Stimulated activated CD4-positive, alpha-beta T cell treated with anti-CD3 and anti-CD28 coated beads, Interleukin-2, amount 100 ng/mL, for 4 hours (primary cell): ENCODE measurements at places on chromosomes 16 and 17.

- DNase-seq, result no peak
Measured at GRCh38 chr16:14292051-14292825, 221.1 kb downstream of the MRTFB start.

GRCh38 chr16:82197540-82198240 is 27.7 kb upstream of the MPHOSPH6 start:
- DNase-seq, result no peak

DNA sequence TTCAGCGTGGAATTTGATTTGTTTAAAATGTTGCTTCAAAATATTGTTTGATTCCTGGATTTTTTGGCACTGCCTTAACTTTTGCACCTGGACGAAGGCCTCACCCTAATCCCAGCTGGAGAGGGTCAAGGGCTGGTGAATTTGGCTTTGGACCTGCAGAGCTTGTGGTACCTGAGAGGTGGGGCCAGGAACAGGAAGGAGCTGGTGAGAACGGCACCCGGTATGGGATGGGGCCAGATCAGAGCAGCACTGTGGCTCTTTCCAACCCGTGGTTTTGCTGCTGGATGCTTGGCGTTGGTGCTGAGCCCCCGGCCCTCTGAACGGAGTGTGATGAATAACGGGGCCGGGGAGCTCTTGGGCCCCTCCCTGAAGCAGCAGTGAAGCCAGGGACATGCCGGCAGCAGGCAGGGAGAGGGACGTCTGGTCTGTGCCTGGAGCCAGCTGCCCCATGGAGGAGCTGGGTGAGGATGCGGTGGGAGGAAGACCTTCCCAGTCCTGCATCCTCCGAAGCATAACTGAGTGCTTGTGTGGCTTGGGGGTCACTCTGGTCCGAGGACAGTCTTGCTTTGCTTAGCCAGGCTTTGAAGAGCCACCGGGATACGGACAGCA is 275.4 kb downstream of the SEC14L1 start:
- no peak for DNase-seq

- DNase-seq, result no peak
Measured at GRCh38 chr16:81511371-81511770, 66.8 kb downstream of the CMIP start.

DNA sequence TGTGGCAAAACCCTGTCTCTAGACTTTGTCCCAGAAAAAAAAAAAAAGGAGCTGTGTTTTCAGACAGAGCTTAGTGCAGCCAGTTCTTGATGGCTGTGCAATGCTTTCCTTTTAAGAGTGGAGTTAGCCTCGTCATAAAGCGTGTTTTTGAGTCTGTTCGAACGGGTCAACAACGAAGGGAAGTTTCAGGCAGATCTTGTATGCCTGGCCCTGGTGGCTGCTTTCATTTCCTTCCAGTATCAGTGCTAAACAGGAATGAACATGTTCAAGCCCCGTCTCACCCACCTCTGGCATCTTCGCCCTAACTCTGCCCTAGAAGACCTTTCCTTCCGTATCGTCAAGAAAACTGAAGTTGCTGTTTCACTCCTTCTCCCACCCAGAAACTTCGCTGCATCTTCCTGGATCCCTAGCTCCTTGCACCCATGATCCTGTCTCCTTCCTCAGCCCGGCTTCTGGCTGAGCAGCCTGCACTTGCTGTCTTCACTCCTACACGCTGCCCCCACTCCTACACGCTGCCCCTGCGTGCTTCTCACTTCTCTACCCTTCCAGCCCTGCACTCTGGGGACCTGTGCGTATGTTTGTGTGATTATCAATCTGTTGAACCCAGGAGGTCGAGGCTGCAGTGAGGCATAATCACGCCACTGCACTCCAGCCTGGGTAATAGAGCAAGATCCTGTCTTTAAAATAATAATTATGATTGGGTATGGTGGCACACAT is 55.3 kb downstream of the USP10 start:
- DNase-seq, result no peak

- DNase-seq, result no peak
Measured at GRCh38 chr17:50708050-50709000, 611 bp upstream of the ANKRD40 start.

DNA sequence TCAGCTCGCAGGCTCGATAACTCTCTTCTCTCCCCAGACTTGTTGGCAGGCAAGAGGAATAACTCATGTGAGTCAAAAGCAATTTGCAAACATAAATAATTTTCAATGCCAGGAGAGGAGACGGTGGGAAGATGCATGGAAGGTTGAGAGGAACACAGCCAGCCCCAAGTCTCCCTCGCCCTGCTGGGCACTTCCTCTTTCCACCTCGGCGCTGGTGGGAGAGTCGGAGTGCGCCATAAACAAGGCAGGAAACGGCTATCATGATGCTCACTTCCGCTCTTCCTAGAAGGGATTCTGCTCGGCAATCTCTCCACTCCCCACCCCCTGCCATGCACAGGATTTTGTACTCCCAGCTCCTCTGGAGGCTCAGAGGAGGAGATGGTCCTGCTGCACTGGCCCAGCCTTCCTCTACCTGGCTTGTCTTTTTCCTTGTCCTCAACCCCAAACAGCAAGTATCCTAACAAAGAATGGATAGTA is 13.0 kb downstream of the CBX4 start:
- no peak for DNase-seq

DNA sequence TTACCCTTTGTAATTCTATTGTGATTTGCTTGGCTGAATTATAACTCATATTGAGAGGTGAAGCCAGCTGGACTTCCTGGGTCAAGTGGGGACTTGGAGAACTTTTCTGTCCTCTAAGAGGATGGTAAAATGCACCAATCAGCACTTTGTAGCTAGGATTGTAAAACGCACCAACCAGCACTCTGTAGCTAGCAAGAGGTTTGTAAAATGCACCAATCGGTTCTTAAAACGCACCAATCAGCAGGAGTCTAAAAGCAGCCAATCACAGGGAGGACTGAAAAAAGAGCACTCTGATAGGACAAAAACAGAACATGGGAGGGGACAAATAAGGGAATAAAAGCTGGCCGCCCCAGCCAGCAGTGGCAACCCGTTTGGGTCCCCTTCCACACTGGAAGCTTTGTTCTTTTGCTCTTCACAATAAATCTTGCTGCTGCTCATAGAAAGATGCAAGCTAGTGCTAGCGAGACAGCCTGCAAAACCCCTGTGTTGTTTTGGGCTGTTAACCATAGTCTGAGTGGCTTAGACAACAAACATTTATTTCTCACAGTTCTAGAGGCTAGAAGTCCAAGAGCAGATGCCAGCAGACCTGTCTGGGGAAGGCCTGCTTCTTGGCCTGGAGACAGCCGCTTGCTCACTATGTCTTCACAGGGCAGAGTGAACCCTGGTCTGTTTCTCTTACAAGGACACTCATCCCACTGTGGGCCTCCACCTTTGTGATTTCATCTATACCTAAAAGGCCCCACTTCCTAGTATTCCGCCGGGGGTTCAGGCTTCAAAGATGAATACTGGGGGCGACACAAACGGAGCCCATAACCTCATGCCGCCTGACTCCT is 39.0 kb upstream of the CRISPLD2 start:
- DNase-seq, result no peak

DNA sequence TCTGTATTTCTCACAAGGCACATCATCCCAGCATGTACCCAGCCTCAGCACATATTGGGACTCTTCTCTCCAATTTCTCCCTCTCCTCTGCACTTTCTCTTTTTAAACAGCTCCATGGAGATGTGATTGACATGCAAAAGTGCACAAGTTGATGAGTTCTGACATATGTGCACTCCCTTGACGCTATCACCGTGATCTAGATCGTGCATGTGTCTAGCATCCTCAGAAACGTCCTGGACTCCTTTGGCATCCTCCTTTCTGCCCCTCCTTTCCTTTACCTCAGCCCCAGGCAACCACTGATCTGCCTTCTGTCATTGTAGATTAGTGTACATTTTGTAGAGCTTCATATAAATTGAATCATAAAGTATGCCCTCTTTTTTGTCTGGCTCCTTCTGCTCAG is 108.0 kb upstream of the HSBP1 start:
- no peak for DNase-seq

GRCh38 chr17:7179317-7180254 is at the start of gene ASGR1:
Gene ASGR1, minus strand, starts transcription at chr17:7179370. Its CDS starts 807 bp downstream, at chr17:7178563.
- DNase-seq, result no peak

DNA sequence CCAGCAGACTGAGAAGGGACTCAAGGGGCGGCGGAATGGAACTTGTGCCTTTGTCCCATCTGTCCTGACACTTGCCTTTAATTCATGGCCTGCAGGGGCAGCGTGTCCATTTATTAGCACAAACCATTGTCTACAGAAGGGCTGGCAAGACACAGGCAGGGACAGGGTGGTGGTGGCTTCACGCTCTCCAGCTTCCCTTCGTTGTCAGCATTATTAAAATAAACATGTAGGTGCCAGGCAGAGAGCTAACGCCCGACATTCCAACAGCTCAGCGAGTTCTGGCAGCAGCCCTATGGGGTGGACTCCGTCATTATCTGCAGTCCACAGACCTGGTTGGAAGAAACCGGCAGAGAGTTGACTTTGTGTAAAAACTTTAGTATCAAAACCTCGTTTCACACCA is 16.3 kb downstream of the DNAI2 start:
- DNase-seq, result no peak

GRCh38 chr16:20624205-20624604 is 48.0 kb upstream of the ACSM2B start:
- no peak for DNase-seq

- no peak for DNase-seq
Measured at GRCh38 chr17:60301649-60302048, 90.3 kb downstream of the USP32 start.

DNA sequence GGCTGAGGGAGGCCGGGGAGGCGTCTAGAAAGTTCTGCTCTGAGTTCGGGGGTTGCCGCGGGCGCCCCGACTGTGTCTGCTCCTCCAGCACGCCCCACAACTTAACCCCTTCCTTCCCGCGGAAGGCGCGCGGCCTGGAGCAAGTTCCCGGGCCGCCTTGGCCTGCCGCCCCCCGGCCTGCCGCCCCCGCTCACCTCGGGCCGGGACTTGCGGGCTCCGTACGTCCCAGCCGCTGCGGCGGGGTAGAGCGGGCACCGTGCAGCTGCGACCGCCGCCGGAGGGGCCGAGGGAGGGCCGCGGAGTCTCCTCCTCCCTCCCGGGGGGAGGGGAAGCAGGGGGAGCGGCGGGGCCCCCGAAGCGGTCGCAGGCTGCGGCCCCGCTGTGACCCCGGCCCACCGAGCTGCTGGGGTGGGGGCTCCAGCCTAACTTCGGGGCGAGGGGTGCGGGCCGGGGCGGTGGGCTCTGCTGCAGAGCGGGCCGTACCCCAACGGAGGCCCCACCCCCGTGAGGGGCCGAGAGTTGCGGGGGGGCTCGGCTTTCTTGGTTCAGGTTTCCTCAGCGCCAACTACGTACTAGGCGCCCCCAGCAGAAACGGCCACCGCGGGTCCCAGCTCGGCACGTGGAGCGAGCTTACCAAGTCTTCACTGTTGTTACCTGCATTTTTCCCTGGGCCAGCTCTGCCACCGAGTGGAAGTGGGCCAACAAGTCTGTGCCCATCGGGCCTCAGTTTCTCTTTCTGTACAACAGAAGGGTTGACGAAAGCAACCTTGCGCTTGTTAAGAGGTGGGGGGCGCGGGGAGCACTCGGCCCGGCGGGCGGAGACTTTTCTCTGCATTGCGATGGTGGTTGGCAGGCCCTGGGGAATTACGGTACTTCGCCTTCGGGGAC is at the start of gene CCDC102A:
Gene CCDC102A (minus strand): TSS at position 266 of the 888 bp plus-strand sequence. CDS start 7,394 bp downstream, outside the sequence.
- peak; percentile 22 for DNase-seq

DNA sequence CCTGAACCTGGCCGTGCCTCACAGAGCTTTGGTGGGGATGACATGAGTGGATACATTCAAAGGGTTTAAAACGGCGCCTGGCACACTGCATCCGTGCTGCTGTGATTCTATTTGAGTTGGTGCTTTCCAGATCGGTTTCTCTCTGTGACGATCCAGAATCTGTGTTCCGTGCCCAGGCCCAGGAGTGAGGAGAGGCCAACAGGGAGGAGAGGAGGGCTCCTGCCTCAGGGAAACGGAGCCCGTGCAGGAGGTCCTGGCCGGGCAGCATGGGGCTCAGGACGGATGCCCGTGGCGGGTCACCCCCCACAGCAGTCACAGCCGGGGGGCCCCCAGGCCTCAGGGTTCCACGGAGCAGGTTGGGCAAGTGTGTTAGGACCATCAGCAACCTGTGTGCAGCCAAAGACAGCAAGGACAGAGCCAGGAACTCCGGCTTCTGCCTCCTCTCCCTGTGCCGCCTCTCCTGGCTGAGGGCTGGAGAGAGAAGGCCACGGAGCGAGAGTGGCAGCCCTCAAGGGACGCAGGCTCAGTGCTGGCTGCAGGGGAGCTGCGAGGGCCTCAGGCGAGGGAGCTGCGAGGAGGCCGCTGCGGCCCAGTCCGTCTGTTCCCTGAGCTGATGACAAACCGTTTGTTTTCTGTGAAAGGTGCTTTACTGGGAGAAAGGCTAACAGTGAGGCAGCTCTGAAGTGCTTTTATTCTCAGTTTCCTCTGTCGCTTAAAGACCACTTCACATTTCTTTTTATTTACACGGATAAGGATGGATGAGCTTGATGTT is 99.3 kb downstream of the METRNL start:
- DNase-seq, result no peak

DNA sequence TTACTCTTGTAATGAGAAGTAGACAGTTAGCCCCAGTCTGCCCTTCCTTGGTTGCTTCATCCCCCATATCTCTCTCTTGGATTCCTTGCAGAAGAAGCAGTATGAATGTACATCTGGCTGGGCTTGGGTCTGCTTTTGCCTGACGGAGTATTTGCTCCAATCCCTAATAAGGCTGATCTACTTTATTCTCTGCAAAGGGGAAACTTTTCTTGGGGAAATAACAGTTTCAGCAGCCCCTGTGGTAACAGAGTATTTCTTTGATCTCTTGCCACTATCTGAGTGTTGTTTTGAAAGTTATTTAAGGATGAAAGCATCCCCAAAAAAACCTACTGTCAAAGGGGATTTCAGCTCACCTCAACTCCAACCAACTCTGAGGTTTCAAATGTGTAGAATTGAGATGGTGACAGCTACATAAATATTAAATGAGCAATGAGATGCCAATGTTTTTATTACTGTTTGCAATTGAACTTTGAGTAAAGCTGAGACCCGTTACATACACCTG is 168.9 kb upstream of the NOG start:
- no peak for DNase-seq

GRCh38 chr16:54487933-54488332 is 201.3 kb upstream of the IRX3 start:
- no peak for DNase-seq

DNA sequence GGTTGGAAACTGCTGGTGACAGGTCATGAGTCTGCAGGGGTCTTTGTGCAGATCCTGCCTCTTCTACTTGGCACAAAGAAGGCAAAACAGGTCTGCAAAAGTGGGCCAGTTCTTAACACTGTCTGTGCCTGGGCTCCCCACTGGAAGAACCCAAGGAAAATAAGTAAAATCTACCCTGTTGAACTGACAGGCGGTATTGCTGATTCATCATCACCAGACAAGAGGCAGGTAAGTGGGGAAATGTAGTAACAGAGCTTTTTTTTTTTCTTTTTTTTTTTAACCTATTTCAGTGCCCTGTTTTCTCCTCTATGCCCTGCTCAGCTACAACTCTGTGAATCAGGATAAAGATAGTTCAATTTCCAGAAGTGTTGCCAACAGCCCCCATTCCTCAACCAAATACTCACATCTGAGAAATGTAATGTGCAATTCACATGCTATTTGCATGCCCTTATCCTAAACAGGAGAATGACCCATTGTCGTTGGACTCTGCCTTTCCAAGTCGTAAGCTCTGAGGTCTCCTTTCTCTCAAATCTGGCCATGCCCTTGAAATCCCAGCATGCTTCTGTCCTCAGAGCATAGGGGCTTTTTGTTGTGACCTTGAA is 237.0 kb downstream of the SOX9 start:
- no peak for DNase-seq
